Activated CD8-positive, alpha-beta T cell treated with anti-CD3 and anti-CD28 coated beads for 36 hours (primary cell): ENCODE measurements at places on chromosomes 3 and 15. TPM values are rescaled to one million over a fixed set of nuclear protein-coding genes. Genes with fewer than 3 reads are reported as not detected.

DNA sequence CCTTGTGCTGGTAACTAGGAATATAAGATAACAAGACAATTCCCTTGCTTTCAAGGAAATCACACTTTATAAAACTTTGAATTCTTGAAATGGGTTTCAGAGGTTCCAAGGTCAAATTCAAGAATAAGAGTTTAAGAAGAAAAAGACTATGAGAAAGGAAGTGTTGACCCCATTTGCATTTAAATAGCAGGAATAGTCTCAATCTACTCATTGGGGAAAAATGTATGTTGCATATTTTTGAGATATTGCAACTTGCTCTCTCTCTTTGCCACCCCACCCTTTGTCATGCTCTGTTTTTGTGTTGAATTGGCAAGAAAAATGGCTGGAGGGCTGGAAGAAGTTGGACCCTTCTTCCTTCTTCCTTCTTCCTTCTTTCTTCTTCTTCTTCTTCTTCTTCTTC is 699.2 kb downstream of the TUSC7 start:
- H3K27ac ChIP-seq: no peak overlapping the region
- no peaks in the 10 kb centered on the region for H3K4me1 ChIP-seq
- no peaks in the 10 kb centered on the region for H3K36me3 ChIP-seq
- H3K4me3 ChIP-seq: no peak overlapping the region
- H3K27me3 ChIP-seq: no peaks in the 10 kb centered on the region

- DNase-seq: no peak
- no peak overlapping the region for H3K27ac ChIP-seq
- H3K36me3 ChIP-seq: peaks cover 17% of the 10 kb centered on the region
- H3K4me1 ChIP-seq: peaks cover 12% of the 10 kb centered on the region
- no peak overlapping the region for H3K4me3 ChIP-seq
These were observed 70.1 kb downstream of the AAGAB start for GRCh38 chr15:67184208-67184925.

The NR1I2 gene
- total RNA-seq: 1.0 TPM

DNA sequence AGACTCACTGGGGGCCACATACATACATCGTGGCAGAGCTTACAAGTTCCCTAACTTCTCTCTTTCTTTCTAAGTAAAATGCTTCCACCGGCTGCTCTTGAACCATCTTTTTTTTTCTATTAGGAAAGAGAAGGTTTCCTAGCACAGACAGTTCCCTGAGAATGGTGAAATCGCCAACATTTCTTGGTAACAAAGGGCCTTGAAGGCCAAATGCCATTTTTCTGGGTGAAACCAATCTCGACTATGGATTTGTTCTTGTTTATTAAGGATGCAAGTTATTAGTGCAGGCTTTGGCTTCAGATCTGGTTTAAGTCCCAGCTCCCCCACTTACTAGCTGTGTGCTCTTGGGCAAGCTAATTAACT is 3.0 kb downstream of the LMCD1 start:
- DNase-seq: no peak
- peaks cover 10% of the 10 kb centered on the region for H3K4me1 ChIP-seq
- H3K4me3 ChIP-seq: no peak overlapping the region
- peak overlapping the region; percentile 68 for H3K27ac ChIP-seq
- H3K27me3 ChIP-seq: peaks cover 14% of the 10 kb centered on the region

The PSTPIP1 gene
- total RNA-seq: 121 TPM

- no peak overlapping the region for H3K4me3 ChIP-seq
- DNase-seq: no peak
- no peaks in the 10 kb centered on the region for H3K36me3 ChIP-seq
- H3K4me1 ChIP-seq: no peaks in the 10 kb centered on the region
These were observed 398.3 kb upstream of the NAALADL2 start for GRCh38 chr3:174460831-174461230.

The FAM81A gene
- total RNA-seq: 1.2 TPM

- peak; percentile 54 for DNase-seq
- H3K27me3 ChIP-seq: no peaks in the 10 kb centered on the region
- H3K4me1 ChIP-seq: peaks cover 53% of the 10 kb centered on the region
- H3K4me3 ChIP-seq: peak overlapping the region; percentile 91
- peaks cover 49% of the 10 kb centered on the region for H3K36me3 ChIP-seq
- H3K27ac ChIP-seq: peak overlapping the region; percentile 92
These were observed 3.1 kb downstream of the ATP10A start for GRCh38 chr15:25859838-25860645.

The KLHL40 gene
- not detected for total RNA-seq

DNA sequence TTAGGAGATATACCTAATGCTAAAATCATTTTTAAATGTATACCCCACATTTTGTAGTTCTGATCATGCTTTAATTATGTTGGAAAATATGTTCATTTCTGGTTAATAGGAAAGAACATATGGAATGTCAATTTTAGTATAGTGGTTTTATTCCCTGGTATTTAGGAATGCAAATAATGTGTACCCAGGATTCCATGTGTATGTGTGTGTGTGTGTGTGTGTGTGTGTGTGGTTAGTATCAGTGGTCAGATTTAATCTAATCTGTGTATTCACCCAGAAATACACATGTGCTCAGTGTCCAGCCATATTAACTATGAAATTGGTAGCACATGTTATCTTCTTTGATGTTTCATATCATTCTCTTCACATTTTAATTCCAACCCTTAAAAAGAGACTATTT is 233.5 kb upstream of the DCBLD2 start:
- no peak overlapping the region for H3K27ac ChIP-seq
- H3K36me3 ChIP-seq: no peaks in the 10 kb centered on the region
- DNase-seq: no peak
- H3K4me3 ChIP-seq: no peak overlapping the region
- H3K27me3 ChIP-seq: no peaks in the 10 kb centered on the region
- no peaks in the 10 kb centered on the region for H3K4me1 ChIP-seq

The ALDH1L1 gene
- total RNA-seq: not detected

- H3K4me3 ChIP-seq: peak overlapping the region; percentile 53
- peaks cover 3% of the 10 kb centered on the region for H3K36me3 ChIP-seq
- peak overlapping the region; percentile 73 for H3K27ac ChIP-seq
- peaks cover 18% of the 10 kb centered on the region for H3K27me3 ChIP-seq
- DNase-seq: peak; percentile 57
These were observed 5.9 kb upstream of the ITPKA start for GRCh38 chr15:41487802-41488201.

The SCN11A gene
- not detected for total RNA-seq

DNA sequence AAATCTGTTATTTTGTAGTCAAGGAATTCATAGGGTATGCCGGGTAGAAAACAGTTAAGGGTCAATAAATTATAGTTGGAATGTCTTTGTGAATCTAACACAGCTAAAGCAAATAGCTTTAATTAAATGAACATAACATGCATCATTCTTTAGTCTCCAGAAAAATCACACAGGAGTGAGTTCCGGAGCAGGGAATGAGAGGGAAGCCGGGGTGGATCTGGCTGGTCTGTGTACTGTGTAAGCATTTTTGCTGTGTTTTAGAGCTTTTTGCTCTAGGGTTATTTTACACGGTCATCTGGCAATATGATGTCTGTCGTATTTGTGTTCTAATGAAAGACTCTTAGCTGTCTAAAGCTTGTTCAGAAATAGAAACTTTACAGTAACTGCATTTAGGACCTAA is 57.5 kb downstream of the MED12L start:
- H3K27me3 ChIP-seq: peaks cover 3% of the 10 kb centered on the region
- no peak overlapping the region for H3K27ac ChIP-seq
- H3K36me3 ChIP-seq: no peaks in the 10 kb centered on the region
- DNase-seq: no peak

The KIF9 gene
- total RNA-seq: 8.8 TPM

The POC1A gene
- 21.2 TPM for total RNA-seq

The ANKRD63 gene
- total RNA-seq: not detected

GRCh38 chr15:85463276-85463892 is 83.0 kb downstream of the AKAP13 start:
- no peak for DNase-seq
- peaks cover 53% of the 10 kb centered on the region for H3K4me1 ChIP-seq
- no peak overlapping the region for H3K4me3 ChIP-seq
- H3K27ac ChIP-seq: peak overlapping the region; percentile 55
- H3K36me3 ChIP-seq: peaks cover 6% of the 10 kb centered on the region
- H3K27me3 ChIP-seq: no peaks in the 10 kb centered on the region

The PDCD10 gene
- total RNA-seq: 74.0 TPM

GRCh38 chr3:14424711-14425580 is 22.5 kb downstream of the SLC6A6 start:
- peak overlapping the region; percentile 75 for H3K27ac ChIP-seq
- H3K4me3 ChIP-seq: no peak overlapping the region
- peaks cover 86% of the 10 kb centered on the region for H3K4me1 ChIP-seq
- DNase-seq: peak; percentile 47
- no peaks in the 10 kb centered on the region for H3K27me3 ChIP-seq

The DZIP3 gene
- 21.8 TPM for total RNA-seq

The GOLGA6A gene
- total RNA-seq: not detected

The IL17RE gene
- 1.7 TPM for total RNA-seq

DNA sequence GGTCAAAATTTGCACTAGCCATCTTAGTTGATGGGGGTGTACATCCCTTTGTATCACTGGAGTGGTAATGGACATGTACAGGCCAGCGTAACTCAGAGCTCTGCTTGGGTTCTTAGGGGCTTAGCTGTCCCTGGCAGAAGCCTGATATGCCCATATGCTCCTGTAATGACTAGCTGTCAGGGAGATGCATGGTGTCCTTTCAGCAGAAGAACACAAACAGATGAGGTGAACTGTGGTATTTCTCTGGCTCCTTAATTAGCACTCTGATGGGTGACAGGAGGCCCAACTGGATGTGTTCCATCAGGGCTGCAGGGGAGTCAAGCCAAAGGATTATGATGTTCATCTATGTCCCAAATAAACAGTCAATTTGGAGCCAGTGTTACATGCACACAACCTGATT is 774.5 kb downstream of the AGBL1 start:
- H3K36me3 ChIP-seq: no peaks in the 10 kb centered on the region
- peaks cover 2% of the 10 kb centered on the region for H3K27me3 ChIP-seq
- no peaks in the 10 kb centered on the region for H3K4me1 ChIP-seq
- DNase-seq: no peak
- H3K4me3 ChIP-seq: no peak overlapping the region
- no peak overlapping the region for H3K27ac ChIP-seq

The DPPA4 gene
- 0.65 TPM for total RNA-seq

- H3K27ac ChIP-seq: no peak overlapping the region
- H3K36me3 ChIP-seq: no peaks in the 10 kb centered on the region
- H3K4me1 ChIP-seq: peaks cover 7% of the 10 kb centered on the region
- DNase-seq: no peak
These were observed 19.1 kb upstream of the LPP start for GRCh38 chr3:188134856-188135255.

GRCh38 chr3:86985181-86985826 is 5.6 kb downstream of the VGLL3 start:
- H3K27ac ChIP-seq: no peak overlapping the region
- DNase-seq: no peak
- H3K4me3 ChIP-seq: no peak overlapping the region

The GABRR3 gene
- not detected for total RNA-seq

The DET1 gene
- total RNA-seq: 2.6 TPM

GRCh38 chr15:90049666-90050604 is 48.8 kb downstream of the ZNF710 start:
- peaks cover 4% of the 10 kb centered on the region for H3K4me1 ChIP-seq
- H3K27me3 ChIP-seq: no peaks in the 10 kb centered on the region
- peak overlapping the region; percentile 13 for H3K27ac ChIP-seq
- no peaks in the 10 kb centered on the region for H3K36me3 ChIP-seq
- no peak overlapping the region for H3K4me3 ChIP-seq
- DNase-seq: no peak

DNA sequence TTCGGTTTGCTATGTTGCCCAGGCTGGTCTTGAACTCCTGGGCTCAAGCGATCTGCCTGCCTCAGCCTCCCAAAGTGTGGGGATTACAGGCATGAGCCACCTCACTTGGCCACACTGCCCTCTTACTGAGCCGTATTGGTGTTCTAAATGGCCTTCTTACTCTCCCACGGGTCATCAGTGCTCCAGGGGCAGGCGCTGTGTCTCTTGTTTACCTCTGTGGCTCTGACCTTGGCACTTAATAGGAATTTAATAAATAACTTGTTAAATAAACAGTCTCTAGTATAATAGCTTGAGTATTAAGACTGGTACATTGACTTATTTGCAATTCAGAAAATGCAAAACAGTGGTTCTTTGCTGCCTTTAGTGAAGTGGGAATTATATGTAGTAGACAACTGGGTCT is 13.7 kb downstream of the FLNB start:
- H3K27me3 ChIP-seq: no peaks in the 10 kb centered on the region
- peaks cover 1% of the 10 kb centered on the region for H3K36me3 ChIP-seq
- H3K4me1 ChIP-seq: peaks cover 55% of the 10 kb centered on the region
- DNase-seq: no peak
- H3K4me3 ChIP-seq: no peak overlapping the region

DNA sequence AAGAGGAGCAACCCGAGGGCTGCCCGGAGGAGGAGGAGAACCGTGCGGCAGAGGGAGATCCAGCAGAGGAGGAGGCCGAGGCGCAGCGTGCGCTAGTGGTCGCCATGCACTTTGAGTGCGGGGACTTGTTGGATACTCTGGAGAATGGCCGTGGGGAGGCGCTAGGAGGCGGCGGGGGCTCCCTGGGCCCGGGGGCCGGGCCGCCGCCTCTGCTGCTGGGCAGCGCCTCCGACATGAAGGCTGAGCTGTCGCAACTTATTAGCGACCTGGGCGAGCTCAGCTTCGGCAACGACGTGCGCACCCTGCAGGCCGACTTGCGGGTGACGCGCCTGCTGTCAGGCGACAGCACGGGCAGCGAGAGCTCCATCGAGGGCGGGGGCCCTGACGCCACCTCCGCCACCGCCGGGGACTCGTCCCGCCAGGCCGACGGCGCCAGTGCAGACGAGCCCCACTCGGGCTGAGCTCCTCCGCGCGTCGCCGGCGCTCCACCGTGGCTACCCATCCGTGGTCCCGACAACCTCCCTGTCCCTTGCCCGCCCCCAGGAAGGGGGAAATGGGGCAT is 2.0 kb downstream of the FAM43A start:
- peaks cover 14% of the 10 kb centered on the region for H3K27me3 ChIP-seq
- no peaks in the 10 kb centered on the region for H3K36me3 ChIP-seq

DNA sequence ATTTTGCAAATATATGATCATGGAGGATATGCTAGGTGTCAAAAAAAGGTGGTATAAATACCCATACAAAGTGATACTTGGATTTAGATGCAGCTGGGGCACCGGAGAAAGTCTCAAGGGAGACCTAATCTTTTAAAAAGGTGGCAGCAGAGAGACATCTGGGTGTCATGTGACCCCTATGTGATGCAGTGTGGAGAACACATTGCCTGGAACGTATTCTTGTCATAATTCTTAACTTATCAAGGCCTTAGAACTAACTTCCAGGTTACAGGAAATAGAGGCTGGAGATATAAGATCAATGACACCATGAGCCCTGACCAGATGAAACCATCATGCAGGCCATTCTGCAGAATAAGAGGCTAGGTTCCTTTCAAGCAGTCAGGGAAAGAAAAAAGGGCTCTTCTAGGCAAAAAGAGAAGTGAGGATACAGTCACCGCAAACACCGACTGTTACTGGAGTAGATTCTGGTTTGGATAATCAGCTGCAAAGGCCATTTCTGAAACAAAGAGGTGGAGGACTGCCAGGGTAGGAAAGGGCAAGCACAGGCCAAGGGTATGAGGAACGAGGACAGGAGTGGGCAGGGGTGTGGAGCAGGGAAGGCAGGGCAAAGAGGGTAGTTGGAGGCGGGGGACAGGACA is 100.6 kb downstream of the OXNAD1 start:
- no peak for DNase-seq
- H3K4me1 ChIP-seq: peaks cover 54% of the 10 kb centered on the region
- H3K27ac ChIP-seq: peak overlapping the region; percentile 44

- H3K4me3 ChIP-seq: no peak overlapping the region
- no peaks in the 10 kb centered on the region for H3K36me3 ChIP-seq
- DNase-seq: no peak
- no peaks in the 10 kb centered on the region for H3K4me1 ChIP-seq
These were observed 57.7 kb downstream of the DUT start for GRCh38 chr15:48388910-48389309.

The CCR1 gene
- 1.1 TPM for total RNA-seq

The ACKR2 gene
- 1.4 TPM for total RNA-seq
